GM18507 (cell line): ENCODE measurements at places on chromosomes 7 and 10.

- no peak for DNase-seq
Measured at GRCh38 chr10:64573623-64574325, 1052.6 kb downstream of the REEP3 start.

- DNase-seq, result no peak
Measured at GRCh38 chr10:32144817-32145688, 88.8 kb upstream of the KIF5B start.

GRCh38 chr7:82745117-82745516 is 301.5 kb upstream of the CACNA2D1 start:
- DNase-seq, result no peak

GRCh38 chr7:40811666-40812065 is 676.9 kb downstream of the SUGCT start:
- DNase-seq, result no peak

DNA sequence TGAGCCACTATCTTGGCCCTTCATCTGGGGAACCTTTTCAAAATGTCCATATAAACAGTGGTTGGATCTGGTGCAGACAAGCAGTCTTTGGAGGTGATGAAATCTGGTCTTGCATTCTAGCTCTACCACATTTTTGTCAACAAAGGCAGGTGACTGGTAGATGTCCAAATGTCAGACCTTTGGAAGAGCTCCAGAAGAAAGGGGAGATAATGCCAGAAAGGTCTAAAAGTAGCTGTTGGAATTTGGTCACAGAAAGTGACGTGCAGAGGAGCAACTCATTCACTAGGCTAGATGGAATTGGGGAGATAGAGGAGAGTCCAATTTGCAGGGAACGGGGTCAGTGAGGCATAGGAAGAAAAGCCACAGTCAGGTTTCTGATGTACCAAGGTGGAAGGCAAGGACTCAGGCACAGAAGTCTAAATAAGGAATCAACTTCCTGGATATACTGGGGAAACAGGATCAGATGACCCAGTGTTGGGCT is 36.4 kb upstream of the WAC start:
- no peak for DNase-seq

- DNase-seq, result peak; percentile 66
Measured at GRCh38 chr10:97713826-97714400, 383 bp downstream of the MARVELD1 start.

- no peak for DNase-seq
Measured at GRCh38 chr10:59099481-59099880, 77.0 kb upstream of the PHYHIPL start.

- no peak for DNase-seq
Measured at GRCh38 chr7:138837627-138838026, 39.6 kb upstream of the ATP6V0A4 start.

DNA sequence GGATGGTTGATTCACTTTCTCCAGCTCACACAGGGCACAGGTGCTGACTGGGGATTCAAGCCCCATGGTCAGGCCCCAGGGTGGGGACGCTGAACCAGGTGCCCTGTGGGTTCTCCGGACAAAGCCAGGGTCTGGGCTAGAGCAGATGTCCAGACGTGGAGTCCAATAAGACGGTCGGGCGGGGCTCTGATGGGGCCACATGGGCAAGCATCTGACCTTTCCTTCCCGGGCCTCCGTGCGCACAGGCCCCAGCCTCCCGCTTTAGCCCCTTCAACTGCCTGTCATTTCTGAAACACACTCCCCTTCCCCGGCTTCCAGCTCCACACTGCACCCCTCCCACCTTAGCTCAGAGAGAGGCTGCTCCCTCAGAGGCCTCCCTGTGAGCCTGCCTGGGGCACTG is 153.0 kb upstream of the PPP2R2D start:
- DNase-seq, result no peak
